ENCODE measurements at places on chromosomes 4 and X.

DNA sequence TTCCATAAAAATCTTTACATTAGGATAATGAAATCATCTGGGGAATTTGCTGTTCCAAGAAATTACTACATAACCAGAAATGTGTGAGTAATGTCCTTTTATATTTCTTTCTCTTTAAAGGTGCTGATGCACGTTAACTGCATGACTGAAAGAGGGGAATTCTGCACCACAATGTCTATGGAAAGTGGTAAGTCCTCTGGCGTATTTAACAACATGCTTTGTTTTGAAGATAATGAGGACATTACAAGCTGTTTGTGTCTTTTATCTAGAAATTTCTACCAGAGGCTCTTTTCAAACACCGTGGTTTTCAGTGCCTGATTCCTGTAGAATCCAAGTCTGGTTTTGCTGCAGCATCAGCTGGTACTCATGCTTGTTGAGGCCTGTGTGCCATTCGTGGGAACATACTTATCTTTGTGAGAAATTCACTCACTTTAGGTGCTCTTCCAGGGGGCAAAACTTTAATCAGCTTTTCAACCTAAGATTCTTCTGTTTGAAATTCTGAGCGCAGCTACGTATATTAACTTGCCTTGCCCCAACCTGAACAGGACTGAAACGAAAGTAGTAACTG, 257.2 kb downstream of the PDHA2 start:
- DNase-seq: peak; percentile 79

DNA sequence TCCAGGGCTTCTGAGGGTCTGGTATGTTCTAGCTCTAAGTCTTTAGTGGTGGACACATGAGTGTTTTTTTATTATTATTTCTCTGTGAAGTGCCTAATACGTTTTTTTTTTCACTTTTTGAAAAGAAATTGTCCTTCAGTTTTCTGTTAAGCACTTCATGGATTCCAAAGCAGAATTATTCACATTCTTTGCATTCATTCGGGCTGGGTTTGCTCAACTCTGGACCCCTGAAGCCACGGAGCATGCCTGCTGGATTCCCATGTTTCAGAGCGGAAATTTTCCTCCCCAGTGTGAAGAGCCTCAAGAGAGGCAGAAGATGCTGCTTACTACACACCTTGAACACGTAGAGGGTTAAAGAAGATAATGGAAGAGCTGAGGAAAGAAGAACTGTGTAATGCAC, 107.5 kb downstream of the EGF start:
- no peak for DNase-seq

- DNase-seq: peak; percentile 43
Observed at GRCh38 chr4:83961575-83961974, 425.7 kb downstream of the GPAT3 start.

DNA sequence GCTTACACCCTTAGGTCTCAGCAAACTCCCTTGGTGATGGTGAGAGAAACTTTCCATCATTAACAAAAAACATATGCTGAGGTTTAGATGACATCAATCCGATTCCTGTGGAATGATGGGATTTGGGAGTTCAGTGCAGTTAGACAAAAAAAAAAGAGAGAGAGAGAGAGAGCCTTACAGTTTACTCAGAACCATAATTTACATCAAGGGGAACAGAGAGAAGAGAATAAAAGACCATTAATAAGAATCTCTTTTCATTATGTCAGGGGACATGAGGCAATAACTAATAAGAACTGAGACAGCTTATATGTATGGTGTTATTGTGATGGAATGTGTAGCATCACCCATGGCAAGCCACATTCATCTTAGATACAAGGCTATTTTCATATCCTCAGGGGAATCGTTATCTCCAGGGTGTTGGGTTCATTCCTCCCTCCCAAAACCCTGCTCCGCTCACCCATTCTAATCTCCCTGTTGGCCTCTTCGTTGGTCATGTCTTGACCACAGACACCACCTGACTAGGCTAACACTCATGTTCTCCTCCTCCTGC, 175.7 kb upstream of the MXRA5 start:
- DNase-seq: no peak

GRCh38 chr4:122003335-122003734, 51.5 kb upstream of the TRPC3 start:
- DNase-seq: peak; percentile 30

GRCh38 chrX:109619771-109620170, 5.2 kb downstream of the KCNE5 start:
- no peak for DNase-seq
